ENCODE measurements at places on chromosomes 3 and 15.

- DNase-seq: no peak
These were observed 13.4 kb downstream of the FHIT start for GRCh38 chr3:61237858-61238257.

DNA sequence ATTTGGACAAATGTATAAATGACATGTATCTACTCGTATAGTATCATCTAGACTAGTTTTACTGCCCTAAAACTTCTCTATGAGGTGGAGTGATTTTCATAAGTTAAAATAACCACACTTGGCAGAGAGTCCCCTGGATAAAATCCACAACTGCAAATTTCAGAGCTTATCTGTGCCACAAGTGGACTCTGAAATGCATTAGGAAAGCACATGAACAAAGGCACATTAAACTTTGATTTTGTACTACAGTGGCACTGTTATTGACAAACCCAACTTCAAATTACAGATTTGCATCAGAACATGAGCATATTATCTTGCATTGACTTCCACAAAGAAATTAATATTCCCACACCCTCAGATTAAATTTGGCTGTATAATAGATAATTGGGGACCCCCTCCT lies 58.1 kb upstream of the EIF5A2 start:
- no peak for DNase-seq

DNA sequence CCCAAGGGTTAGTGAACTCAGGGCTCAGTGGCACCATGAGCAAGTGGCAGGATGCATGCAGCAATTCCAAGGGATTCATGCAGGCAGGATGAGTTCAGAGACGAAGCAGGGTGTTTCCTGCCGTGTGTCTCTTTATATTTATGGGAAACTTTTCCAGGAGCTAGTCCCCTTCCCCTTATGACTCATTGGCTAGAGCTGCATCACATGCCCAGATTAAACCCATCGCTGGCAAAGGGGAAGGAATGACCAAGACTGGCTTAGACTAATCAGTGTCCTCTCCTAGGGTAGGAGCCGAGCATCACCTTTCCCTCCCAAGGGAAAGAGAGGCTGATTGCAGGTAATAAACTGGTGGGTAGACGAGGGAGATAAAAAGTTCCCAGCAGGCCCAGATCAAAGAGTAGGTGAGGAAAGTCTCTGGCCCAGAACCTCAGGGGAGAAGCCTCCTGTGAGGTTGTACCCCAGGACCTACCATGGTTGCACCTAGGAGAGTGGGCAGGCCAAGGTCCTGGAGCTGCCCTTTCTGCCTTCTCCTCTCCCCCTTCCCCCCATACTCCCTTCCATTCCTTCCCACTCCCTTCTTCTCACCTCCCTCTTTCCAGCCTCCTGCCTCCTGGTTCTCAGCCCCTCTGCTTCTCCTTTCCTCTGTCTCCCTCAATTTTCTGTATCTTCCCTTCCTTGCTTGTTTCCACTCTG lies 67.8 kb upstream of the ITGA11 start:
- no peak for DNase-seq

GRCh38 chr15:70563561-70564095 lies 199.7 kb downstream of the UACA start:
- peak; percentile 20 for DNase-seq

DNA sequence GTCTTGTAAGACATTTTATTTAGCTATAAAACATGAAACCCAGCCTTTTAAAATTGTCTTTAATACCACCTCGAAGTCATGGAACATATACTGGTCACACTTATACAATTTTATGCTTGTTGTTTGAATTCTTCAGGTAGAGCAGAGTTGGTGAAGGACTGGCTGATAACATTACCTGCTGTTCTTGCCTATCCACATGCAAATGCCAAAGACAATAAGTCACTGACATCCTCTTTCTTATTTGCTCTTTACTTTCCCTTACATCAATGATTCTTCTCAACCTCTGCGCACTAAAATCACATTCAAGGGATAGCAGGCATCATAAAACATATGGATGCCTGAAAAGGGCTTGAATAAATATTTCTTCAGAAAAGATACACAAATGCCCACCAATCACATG lies 392.5 kb upstream of the ATP11B start:
- DNase-seq: no peak

GRCh38 chr3:126858401-126858800 lies 124.5 kb upstream of the PLXNA1 start:
- no peak for DNase-seq

Data from D341Med (cell line).